Activated CD4-positive, alpha-beta T cell treated with anti-CD3 and anti-CD28 coated beads for 4 hours (primary cell): ENCODE measurements at places on chromosomes 2 and 18.

DNA sequence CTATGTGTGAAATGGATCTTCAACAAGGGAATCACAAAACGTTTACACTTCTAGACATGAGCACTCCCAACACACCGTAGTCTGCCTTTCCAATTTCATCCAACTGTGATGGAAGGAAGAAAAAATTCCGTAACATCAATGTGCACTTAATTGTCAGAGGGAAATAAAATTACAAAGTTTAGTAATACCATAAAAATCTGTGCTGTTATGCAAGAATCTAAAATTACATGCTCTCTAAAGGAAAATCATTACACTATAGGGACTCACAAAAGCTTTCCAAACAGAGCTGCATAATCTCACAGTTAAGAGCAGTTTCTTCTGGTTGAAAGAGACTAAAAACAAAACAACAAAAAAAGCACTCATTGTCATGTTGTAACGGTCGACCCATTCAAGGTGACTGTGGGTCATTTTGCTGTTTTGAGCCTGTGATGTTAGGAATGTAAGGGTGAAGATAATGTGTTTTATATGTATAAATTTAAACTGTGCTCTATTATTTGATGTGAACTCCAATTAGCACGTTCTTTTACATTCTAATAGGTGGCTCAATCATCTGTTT is 698.0 kb downstream of the TDRD15 start:
- DNase-seq = no peak

DNA sequence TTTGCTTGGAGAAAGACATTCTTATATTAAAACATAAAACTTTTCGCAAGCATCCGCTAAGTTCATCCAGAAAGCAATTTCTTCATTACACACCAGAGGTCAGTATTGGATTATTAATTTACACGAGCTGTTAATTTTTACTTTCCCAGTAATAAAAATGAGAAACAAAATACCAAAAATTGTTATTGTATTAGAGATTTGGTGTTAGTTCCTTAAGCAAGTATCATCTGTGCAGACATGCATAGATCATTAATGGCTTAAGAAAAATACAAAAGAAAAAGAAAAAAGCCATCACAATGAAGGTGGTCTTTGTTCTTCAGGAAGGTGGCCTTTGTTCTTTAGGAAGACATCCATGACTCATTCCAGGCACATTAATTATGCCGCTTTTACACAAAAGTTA is 53.6 kb upstream of the HNMT start:
- DNase-seq = no peak

GRCh38 chr18:75926811-75927210 is 499.3 kb upstream of the SMIM21 start:
- DNase-seq = no peak

DNA sequence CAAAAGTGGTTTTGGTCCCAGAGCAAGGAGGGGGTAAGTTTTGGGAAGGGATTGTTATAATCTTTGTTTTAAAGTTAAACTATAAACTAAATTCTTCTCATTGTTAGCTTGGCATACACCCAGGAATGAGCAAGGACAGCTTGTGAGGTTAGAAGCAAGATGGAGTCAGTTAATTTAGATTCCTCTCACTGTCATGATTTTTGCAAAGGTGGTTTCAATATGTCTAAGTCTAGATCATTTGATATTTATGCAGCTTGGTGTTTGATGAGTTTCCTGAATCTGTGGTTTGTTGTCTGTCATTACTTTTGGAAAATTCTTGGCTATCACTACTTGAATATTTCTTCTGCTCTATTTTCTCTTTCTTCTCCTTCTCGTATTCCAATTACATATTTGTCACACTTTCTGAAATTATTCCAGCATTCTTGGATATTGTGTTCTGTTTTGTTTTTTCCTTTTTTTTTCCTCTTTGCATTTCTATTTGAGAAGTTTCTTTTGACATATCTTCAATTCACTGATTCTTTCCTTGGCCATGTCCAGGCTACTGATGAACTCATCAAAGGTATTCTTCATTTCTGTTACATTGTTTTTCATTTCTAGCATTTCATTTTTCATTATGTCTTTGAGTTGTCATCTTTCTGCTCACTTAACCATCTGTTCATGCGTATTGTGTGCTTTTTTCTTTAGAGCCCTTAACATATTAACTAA is 5.1 kb downstream of the SP140 start:
- no peak for DNase-seq

DNA sequence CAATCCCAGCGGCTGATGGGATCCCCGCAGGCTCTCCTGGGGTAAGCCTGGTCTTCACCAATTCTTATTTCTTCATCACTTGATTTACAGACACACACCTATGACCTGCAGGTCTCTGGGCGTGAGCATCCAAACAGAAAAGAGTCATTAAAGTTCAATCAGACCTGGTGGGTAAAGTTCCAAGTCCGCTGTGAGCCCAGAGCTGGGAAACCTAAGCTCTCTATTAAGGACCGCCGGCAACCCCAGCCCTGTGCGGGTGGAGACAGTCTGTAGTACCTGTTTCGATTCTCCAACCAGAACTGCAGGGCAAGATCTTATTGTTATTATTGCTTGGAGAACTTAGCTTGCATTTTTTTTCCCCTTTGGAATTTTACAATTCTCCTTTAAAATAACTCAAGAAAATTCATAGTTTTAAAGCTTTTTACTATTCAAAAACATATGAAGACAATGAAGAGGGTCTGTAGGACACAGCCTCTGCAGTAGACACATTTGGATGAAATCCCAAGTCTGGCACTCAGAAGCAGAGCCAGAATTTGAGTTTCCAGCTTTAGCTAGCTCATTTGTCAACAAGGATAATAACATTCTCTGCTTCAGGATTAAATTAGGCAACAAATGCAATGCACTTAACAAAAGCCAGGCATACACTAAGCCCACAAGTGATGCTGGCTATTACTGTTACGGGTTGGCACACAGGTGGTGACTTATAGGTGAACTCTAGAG is 376.4 kb downstream of the INSIG2 start:
- no peak for DNase-seq

GRCh38 chr2:105175231-105175630 is 66.3 kb upstream of the GPR45 start:
- no peak for DNase-seq

DNA sequence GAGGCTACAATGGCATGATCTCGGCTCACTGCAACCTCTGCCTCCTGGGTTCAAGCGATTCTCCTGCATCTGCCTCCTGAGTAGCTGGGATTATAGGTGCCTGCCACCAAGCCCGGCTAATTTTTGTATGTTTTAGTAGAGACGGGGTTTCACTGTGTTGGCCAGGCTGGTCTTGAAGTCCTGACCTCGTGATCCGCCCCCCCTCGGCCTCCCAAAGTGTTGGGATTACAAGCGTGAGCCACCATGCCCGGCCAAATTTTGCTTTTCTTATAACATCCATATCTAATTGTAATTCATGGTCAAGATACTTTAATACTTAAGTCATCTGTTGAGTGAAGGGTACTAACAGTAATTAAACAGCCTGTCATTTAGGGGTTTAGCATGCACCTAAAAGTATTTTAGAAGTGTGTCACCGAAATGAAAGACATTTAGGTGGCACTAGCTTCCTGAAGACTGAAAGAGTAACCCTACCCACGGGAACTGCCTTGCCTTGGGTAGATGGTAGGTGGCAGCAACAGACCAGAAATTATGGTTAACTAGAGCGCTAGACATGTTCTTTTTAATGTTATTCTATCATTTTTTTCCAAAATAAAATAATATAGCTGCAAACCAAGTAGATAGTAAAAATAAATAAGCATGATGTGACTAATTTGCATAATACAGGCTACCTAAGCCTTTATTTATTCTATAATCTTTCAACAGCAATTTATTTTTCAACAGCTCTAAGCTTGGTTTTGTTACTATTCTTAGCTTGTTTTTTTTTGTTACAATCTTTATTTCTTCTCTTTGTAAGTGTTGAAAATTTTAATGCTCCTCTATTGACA is 8.6 kb upstream of the ACYP2 start:
- DNase-seq = peak; percentile 47

GRCh38 chr2:46849721-46850556 is 65.7 kb downstream of the MCFD2 start:
- no peak for DNase-seq

DNA sequence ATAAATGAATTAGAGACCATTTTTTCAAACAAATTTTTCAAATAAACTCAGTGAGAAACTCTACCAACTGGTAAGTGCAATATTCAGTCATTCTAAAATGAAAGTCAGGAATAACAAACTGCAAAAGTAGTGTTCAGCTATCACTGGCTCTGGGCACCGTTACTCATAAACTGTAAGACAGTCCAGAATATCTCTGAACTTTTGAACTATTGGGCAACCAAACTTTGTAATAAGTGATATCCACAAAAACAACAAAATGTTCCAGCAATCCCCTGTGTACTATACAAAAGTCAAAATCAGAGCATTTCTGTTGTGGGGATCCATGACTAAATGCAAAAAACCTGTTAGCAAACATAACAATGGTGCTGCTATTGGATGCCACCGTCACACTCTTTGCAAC is 56.3 kb downstream of the SLC25A12 start:
- DNase-seq = no peak

DNA sequence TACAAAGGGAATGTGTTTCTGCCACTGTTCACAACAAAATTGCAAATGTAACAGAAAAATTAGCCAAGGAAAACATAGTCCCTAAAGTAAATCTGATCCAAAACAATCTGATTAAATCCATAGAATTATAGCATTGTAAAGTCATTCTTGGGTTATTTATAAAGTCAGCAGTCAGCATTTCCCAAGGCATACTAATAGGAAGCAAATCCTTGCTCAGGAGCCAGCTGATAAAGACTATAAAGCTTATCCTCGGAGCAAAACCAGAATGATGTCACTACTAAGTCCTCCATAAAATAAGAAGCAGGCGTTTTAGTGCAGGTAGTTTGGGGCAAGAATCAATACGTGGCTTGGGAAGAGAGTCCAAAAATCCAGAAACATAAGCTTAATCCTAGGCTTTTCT is 67.3 kb upstream of the CSRNP3 start:
- DNase-seq = no peak

DNA sequence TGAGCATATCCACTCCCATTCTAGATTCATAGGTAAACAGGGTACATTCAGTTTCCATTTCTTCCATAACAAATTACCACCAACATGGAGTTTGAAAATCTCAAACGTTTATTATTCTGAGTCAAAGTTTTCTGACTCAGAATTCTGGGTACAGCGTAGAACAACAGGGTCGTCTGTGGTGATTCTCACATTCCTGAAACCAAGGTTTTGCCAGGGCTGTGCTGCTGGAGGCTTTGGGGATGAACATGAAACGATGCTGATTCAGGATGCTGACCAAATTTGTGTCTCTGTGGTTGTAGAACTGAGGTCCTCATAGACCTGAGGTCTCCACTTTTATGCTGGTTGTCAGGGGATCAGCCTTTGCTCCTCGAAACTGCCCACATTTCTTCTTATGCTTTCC is 255.7 kb downstream of the DSEL start:
- DNase-seq = no peak

GRCh38 chr2:217588266-217588665 is 414.5 kb downstream of the TNS1 start:
- DNase-seq = no peak

DNA sequence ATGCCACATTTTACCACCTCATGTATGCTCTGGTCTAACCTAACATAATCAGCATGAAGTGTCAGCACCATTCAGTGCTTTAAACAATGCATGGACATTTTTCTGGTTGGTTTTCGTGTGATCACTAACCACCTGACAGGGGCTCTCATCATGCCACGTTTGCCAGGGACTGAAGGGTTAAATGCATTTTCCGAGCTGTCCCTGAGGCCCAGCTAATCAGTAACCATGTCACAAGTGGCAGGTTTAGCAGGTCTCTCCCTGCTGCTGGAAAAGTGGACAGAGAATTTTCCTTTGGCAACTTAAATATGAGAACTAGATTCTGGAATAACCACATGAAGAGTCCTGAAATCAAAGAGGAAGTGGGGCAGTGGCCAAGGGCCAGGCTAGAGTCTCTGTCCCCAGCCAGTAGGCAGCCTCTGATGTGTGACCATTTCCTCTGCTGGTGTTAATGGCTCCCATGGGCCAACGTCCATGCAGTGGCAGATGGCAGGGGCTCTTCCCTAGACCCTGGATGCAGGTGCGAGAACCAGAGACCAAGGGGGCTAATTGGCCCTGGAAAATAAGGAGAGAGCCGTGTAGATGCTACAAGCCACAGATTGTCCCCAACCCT is 69.5 kb downstream of the TPGS2 start:
- no peak for DNase-seq

DNA sequence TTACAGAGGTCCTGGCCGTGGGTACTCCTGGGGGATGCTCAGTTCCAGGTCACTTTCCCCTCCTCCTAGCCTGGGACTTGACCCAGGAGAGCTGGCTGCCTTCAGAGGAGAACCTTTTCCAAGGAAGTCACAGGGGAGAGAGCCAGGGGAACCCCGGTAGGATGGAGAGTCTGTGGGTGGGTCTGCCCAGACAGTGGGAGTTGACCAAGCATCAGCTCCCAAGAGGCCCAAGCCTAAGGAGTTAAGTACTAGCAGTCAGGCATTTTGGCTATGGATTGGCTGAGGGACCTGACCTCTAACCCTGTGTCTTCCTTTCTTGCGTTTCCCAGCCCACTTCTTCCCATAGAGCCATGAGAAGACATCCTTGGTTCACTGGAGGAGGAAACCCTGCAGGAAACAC is 48.8 kb upstream of the PLB1 start:
- no peak for DNase-seq

DNA sequence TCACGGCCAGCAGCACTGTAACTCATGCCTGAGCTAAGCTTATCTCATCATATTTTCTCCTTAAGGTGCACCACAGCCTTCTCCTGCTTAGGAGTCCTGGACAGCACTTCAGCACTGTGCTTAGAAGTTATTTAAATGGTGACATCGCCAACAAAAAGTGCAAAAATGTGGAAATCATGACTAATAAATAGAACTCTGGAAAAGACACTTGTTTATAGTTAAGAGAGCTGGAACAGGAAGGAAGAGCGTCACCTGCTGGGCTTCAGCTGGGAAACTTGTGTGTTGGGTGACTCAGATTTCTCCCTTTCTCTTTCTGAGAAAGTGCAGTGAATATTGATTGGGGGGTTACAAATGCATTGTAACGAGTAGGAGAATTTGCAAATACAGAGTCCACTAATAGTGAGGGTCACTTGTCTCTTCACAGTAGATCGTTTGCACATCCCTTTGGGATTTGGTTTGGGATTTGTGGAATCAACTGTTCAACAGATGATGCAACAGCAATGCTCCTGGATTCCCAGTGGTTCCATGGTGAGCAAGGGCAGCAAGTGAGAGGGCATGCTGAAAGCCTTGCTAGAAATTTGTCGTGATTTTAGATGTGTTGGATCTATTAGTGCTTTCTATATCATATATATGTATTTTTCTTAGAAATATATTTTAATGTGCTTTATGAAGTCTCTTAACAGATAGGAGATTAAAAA is 84.2 kb downstream of the DOK6 start:
- DNase-seq = no peak

GRCh38 chr18:49778826-49779465 is 34.4 kb downstream of the ACAA2 start:
- no peak for DNase-seq

DNA sequence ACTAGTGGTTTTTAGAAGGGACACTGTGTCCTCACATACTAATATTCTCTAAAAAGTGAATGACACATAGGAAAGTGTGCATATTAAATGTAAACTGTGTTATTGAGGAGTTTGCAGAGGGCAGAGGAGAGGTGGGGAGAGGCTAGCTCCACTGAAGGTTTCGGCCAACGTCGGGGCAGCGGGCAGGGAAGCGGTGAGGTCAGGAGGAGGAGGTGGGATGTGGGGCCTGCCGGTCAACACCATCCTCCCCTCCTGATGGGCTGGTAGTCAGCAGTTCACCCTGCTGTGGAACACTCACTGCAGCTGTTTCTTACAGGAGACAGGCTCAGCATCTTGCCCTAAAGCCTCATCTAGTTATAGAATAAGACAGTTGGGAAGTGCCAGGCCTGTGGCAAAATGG is 74.2 kb downstream of the ARHGEF4 start:
- DNase-seq = no peak
